Activated T-cell treated with anti-CD3 and anti-CD28 coated beads for 48 hours (primary cell): ENCODE measurements at places on chromosomes 2 and 18.

GRCh38 chr2:182355815-182356214, 71.0 kb downstream of the PDE1A start:
- DNase-seq = no peak

DNA sequence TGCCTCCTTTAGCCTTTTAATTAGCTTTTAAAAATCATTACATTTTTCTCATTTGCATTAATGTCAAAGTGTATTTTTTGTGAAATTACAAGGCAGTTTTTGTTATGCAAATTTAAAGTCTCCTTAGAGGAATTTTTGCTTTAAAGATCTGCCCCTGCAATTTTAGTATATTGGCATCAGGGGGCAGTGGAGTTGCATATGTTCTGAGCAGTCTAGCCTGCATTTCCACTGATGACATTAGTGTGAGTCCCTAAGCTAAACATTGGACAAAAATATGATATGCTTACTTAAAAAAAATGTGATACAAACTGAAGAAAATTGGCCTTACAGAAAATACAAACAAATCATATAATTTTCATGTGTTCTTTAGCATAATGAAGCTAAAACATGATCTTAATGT, 426.5 kb downstream of the SLC4A3 start:
- no peak for DNase-seq

DNA sequence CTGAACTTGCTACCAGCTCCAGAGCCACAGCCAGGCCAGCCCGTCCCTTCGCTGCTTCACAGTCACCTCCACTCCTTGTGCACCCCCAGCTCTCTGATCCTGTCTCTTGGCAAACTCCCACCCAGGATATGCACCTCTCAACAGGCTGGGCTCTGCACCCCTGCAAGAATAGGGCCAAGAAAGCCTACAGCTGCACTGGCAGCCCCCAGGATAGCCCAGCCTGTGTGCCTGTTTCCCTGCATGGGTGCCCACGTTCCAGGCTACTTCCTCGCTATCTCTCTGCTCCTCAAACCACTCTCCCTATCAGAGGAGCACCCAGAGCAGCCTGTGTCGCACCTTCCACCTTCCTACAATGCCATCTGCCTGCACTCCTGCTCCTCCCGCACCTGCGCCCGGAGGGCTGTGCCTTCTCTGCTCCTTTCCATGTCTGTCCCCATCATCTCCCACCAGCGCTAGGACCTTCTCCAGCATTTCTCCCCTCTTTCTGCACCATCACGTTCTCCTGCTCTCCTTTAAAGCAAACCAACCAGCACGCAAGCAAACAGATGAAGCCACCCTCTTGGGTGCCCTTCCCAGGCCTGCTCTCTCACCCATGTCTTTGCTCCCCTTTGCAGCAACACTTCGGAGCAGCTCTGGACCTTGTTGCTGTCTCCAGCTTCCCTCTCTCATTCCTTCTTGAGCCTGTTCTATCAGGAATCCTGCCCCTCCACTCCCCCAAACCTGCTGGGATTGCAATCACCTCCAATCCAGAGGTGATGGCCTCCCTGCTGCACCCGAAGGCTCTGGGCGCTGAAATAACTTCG, 313.2 kb upstream of the HS6ST1 start:
- no peak for DNase-seq

- DNase-seq = peak; percentile 41
Measured at GRCh38 chr2:195659982-195660890, 3.2 kb downstream of the SLC39A10 start.

GRCh38 chr18:54277899-54278298, 8.6 kb downstream of the POLI start:
- no peak for DNase-seq

- no peak for DNase-seq
Measured at GRCh38 chr2:44273596-44273995, 1.7 kb upstream of the SLC3A1 start.

DNA sequence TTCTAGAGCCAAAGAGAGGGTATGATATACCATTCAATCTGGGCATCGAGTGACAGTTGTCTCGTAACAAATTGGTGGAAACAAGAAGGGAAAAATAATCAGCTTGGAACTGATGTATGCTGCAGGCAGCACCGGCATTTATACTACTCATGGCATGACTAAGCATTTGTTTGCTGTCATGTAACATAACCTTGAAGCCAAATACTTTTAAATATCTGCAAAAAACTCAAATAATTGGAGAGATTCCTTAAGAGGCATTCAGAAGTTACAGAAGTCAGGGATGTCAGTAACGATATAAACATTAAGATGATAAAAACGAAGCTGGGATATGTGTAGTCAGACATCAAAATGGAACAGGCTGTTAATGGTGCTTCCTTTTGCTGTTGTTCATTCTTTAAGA, 157.3 kb upstream of the MMADHC start:
- no peak for DNase-seq

DNA sequence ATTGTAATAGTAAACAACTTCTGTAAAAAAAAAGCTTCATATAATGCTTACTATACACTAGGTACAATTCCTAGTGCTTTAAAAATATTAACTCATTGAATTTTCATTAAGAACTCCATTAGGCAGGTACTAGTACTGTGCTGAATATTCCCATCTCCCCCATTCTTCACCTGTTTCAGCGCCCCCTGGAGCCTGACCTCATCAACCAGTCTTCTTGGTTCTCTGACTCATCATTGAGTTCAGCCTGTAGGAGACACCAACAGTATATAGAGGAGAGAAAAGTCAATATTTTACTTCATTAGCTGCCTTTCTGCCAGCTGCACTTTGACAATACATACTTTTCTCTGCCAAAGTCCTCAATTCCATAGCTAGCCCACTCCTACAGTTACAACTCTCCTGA, 1009.9 kb upstream of the KLHL29 start:
- no peak for DNase-seq

- DNase-seq = no peak
Measured at GRCh38 chr2:111701266-111701665, 182.7 kb downstream of the ANAPC1 start.

DNA sequence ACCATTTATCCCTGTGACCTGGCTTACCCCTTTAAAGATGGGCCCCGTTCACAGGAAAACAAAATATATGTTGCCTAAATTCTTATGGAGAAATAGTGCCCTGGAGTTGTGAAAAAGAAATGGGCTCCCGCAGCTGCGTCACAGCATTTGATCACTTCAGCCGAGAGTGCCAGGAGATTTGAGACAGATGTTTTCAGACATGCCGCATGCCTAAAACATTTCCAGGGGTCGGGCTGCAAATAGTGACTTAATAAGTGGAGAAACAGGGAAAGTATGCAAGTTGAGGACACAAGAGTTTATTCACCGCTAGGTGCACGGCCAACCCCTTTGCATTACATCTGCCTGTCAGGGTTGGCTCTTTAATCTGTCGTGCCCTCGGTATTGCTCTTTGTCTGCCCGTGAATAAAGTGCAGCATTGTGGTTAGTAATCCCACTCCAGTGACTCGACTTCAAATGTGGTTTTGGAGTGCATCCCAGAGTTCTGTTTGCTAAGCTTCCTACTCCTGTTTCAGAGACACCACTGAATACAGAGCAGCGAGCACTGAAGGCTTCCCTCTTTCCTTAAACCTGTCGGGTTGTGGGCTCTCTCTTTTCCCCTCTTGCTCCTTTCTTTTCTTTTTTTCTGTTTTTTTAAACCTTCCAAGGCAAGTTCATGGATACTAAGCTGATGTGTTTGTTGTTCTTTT, 187.5 kb downstream of the LTBP1 start:
- DNase-seq = no peak

- DNase-seq = no peak
Measured at GRCh38 chr2:180599804-180600203, 380.6 kb upstream of the UBE2E3 start.

GRCh38 chr2:120454654-120455385, 108.9 kb downstream of the INHBB start:
- no peak for DNase-seq
